ENCODE measurements at places on chromosomes 1 and 21. TPM values are rescaled to one million over a fixed set of nuclear protein-coding genes. Genes with fewer than 3 reads are reported as not detected.
A peak's percentile ranks its signal among the peaks of the same experiment; 100 is the strongest.

The PRAMEF18 gene
- total RNA-seq, result not detected

The PARS2 gene
- 4.8 TPM for total RNA-seq

The SLAMF9 gene
- total RNA-seq, result not detected

The ASCL5 gene
- total RNA-seq, result 0.15 TPM

The OR2T29 gene
- not detected for total RNA-seq

The PLEKHA6 gene
- total RNA-seq, result 0.07 TPM

The BEND5 gene
- total RNA-seq, result not detected

The ATP6V1G3 gene
- not detected for total RNA-seq

GRCh38 chr1:162696286-162696862 is 64.1 kb downstream of the DDR2 start:
- peak; percentile 63 for DNase-seq

GRCh38 chr1:54537611-54538010 is 10.4 kb upstream of the ACOT11 start:
- no peak for DNase-seq

DNA sequence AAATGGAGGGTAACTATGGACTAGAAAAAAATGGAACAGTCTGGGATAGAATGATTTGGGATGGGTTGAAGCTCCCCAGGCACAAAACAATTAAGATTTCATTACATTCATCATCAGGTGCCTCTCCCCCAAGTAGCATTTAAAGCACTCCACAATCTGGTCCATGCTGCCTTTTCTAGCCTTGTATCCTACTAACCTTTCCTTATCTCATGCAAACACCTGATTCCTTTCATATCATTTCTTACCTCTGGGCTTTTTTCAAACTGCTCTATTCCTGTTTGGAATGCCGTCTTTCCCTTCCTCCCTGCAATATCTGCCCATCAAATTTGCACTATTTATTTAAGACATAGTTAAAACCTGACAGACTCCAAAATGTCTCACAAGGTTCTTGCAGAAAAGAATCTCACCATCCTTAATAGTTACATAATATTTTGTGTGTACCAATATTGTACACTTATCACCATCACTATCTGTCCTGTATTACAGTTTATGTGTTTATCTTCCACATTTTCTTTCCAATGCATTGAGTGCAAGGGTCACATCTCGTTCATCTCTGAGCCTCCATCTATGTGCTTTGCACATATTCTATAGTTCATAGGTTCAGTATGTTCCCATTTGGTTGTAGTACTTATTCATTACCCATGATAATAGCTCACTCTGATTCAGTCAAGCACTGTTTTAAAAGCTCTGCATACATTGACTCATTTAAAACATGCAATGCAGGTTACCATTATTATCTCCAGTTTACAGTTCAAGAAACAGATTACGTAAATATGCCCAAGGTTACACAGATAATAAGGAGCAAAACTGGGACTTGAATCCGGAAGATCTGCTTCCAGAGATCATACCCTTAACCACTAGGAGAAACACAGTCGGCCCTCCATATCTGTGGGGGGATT is 16.1 kb upstream of the SHCBP1L start:
- no peak for DNase-seq

DNA sequence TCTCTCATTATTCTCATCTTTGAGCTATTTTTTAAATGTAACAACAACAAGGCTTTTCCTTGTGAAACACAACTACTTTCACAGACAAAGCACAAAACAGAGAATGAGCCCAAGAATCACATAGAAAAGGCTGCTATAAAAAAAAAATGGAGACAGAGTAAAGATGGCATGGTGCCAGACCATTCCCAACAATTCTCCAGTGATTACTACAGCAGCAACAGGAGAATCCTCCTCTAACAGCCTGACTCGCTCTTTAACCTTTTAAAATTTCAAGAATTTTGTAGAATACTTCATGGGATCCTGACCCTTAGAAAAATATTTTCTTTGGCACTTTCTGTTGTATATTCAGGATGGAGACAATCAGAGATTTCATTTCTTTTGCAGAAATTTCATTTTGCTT is 3.8 kb upstream of the BCAS2 start:
- no peak for DNase-seq

DNA sequence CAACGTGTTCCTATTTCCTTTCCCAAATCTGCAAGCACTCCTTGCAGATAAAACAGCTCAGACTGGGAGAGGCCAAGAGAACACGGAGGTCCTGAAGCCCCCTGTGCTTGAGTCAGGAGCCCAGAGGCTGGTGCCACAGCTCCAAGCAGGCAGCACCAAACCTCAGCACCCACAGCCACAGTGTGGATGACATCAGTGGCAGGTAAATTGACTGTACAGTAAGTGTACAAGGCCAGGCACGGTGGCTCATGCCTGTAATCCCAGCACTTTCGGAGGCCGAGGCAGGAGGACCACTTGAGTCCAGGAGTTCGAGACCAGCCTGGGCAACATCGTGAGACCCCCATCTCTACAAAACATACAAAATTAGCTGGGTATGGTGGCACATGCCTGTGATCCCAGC is 1.9 kb upstream of the COL6A1 start:
- DNase-seq, result no peak

DNA sequence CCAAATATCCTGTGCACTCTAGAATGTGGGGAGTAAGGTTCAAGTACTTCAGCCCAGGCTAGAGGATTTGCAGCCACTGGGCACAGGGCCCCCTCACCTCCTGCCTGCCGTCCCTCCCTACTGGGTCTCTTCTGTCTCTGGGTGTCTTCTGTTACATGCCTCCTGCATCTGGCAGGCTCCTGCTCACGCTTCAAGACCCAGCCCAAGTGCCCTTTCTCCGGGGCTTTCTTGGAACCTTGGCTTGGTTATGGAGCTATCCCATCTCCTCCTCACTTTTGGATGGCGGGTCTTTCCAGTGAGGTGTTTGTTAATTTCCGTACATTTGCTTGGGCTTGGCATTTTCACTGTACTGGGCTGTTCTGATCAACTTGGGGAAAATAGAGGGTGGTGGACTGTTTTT is 129.0 kb downstream of the GALNT2 start:
- DNase-seq, result no peak

- no peak for DNase-seq
Measured at GRCh38 chr1:153833171-153833570, 58.0 kb downstream of the SLC27A3 start.

DNA sequence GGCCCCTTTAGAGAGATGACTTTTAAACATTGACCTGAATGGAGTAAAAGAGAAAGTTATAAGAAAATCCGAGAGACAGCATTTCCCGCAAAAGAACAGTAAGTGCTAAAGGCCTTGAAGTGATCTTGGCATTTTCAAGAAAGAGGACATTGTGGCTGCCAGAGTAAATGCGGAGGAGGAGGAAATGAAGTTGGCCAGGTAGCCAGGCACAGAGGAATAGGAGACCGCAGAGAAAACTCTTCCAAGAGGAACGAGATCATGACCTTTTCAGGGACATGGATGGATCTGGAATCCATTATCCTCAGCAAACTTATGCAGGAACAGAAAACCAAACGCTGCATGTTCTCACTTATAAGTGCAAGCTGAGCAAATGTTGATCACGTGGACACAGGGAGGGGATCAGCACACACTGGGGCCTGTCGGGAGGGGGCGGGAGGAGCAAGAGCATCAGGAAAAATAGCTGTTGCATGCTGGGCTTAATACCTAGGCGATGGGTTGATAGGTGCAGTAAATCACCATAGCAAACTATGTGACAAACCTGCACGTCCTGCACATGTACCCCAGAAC is 49.7 kb downstream of the EEIG2 start:
- DNase-seq, result no peak

GRCh38 chr1:201011616-201012015 is 11.9 kb downstream of the KIF21B start:
- DNase-seq, result no peak

GRCh38 chr21:35266546-35266945 is 217.4 kb upstream of the RUNX1 start:
- no peak for DNase-seq

DNA sequence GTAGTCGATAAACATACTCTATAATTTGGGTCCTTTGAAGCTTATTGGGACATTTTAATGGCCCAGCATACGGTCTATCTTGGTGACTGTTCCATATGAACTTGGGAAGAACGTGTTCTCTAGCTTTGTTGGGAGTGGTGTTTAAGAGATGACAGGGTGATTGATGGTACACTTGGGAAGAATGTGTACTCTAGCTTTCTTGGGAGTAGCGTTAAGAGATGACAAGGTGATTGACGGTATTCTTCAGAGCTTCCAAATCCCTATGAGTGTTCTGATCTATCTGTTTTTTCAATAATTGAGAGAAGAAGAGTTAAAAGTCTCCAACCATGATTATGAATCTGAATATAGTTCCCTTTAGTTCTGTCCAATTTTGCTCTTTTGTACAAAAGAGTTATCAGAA is 9.4 kb downstream of the NPHP4 start:
- DNase-seq, result peak; percentile 76

DNA sequence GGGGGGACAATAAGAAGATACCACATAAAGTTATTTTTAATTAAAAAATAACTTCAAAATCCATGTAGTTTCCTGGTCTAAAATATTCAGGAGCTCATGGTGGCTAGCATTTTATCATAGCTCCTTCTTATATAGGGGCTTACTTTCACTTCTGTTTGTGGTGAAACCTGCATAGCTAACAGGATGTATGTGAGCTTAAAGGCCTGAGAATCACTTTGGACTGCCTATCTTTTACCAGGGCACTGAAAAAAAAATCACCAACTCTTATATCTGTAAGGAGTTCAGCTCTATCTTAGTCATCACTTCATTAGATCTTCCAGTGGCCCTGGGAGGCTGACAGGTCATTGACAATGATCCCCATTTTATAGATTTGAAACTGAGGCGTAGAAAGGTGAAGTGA is 21.3 kb downstream of the UROD start:
- DNase-seq, result no peak

DNA sequence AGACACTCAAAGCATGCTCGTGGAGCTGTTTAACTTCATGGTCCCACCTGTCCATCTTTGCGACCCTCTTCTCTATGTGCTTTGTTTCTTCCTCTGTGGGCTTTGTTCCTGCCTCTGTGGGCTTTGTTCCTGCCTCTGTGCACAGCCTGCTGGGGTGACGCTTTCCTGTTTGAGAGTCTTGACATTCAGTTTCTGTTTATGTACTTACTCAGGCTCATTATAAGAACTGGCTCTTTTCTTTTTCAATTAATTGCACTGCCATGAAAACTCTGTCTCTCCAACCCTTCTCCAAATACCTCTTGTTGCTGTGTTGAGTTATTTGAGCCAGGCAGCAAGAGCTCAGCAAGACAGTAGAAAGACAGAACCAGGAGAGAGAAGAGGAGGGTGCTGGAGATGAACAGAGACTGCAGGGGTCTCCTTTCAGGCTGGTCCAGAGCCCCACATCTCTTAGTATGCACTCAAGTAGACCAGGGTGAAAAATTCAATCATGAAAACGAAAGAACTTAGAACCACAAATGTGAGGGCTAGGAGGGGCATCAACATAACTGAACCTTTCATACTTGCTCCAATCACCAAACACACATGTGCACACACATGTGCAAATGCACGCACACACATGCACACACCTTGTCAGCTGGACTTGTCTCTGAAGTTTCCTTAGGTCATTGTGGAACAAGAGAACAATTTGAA is 88.3 kb upstream of the SGIP1 start:
- no peak for DNase-seq

All from NCI-H460 (cell line).